ENCODE measurements at places on chromosomes 2 and 18.

DNA sequence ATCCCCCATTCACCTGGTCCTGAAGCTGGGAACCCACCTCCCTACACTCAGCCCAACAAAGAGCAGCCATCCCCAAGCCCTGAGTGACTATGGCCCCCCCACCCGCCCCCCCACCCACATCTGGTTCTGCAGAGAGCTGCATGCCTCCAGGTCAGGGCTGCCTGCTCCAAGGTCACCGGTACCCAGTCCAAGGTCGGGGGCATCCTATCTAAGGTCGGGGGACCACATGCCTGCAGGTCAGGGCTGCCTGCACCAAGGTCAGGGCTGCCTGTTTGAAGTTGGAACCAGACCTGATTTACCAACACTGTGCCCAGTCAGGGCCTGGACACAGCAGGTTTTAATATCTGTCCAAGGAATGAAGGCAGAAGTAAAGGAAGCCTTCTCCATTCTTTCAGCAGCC, 66.1 kb upstream of the GPC1 start:
- no peak for DNase-seq

GRCh38 chr18:515838-516237, 15.3 kb upstream of the COLEC12 start:
- no peak for DNase-seq

- DNase-seq: no peak
These were observed 143.3 kb upstream of the KLHL29 start for GRCh38 chr2:23241611-23242245.

DNA sequence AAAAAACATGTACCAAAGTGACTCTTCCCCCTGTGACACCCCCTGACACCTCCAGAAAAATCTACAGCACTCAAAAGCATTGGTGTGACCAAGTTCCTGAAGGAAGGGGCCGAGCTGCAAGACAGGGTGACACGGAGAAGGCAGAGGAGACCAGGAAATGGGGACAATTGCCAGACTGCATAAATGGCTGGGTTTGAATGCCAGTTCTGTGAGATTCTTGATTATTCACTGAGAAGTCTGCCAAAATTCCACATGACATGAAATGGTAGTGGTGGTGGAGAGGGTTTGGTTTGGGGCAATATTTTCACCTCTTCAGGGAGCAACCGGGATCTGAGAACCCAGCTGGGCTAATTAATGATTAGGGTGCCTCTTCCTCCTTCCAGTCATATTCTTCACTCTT, 178.5 kb downstream of the ARL4C start:
- no peak for DNase-seq

DNA sequence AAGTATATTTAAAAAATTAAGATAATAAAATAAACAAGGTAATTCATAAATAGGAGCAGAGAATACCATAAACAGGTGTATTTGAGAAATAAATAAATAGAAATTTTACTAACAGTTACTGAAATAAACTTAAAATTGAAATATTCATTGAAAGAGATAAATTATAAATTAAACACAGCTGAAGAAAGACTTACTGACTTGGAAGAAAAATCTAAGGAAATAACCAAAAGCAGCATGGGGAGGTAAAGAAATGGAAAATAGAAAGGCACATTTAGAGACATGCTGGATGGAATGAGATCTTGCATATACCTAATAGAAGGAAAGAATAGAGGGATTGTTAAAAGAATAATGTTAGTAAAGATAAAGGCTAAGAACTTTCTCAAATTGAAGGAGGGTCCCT, 96.3 kb downstream of the SOX11 start:
- no peak for DNase-seq

GRCh38 chr2:242034996-242035814, 165.7 kb downstream of the RTP5 start:
- peak; percentile 23 for DNase-seq

- no peak for DNase-seq
These were observed 7.9 kb downstream of the TMEM18 start for GRCh38 chr2:669323-669722.

DNA sequence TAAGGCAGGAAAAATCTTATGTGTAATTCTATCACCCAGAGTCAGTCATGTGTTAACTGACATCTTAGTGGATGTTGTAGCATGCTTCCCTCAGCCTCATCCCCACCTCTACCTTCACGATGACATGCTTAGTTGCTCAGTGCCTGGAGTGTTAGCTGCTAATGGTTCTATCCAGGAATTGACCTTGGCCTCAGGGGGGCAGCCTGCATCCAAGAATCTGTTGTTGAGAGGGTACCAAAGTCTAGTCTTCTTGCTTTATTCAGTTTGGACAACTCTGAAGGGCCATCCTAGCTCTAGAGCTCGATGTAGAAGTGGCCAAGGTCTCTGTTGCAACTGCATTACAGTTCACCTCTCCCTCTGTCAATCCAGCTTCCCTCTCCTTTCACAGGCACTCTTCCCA, 61.2 kb downstream of the ACYP2 start:
- DNase-seq: no peak

- DNase-seq: no peak
These were observed 153.4 kb downstream of the FAM161A start for GRCh38 chr2:61700464-61700863.

GRCh38 chr2:7479603-7480002, 562.4 kb downstream of the RNF144A start:
- DNase-seq: no peak

- DNase-seq: no peak
These were observed 134.5 kb downstream of the ASB1 start for GRCh38 chr2:238561230-238561629.

GRCh38 chr2:213429516-213429915, 145.3 kb downstream of the SPAG16 start:
- no peak for DNase-seq

GRCh38 chr2:130834931-130835765, 1.6 kb upstream of the ARHGEF4 start:
- DNase-seq: peak; percentile 61

DNA sequence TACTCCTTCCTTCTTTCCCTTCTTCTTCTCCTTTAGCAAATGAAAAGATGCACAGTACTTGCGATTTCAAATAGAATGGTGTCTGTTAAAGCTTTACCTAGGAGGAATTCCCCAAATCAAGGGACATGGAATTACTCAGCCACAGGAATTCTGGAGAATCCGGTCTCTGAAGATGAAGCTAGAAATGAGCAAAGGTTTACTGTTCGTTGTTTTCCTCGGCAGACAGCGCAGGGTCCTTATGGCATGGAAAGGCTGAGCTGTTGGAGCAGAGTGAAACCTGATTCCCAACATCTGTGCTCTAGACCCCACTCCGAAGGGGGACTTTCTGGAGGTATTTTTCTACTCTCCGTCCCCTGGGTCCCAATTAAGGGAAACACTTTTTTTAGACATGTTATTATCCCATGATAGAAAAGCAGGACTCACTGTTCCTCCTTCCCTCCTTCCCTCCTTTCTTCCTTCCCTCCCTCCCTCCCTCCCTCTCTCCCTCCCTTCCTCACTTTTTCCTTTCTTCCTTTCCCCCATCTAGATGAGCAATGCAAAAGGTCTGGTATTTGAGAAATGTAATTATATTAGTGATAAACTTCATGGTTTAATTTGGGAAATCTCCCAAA, 47.1 kb downstream of the CDCA7 start:
- DNase-seq: no peak

DNA sequence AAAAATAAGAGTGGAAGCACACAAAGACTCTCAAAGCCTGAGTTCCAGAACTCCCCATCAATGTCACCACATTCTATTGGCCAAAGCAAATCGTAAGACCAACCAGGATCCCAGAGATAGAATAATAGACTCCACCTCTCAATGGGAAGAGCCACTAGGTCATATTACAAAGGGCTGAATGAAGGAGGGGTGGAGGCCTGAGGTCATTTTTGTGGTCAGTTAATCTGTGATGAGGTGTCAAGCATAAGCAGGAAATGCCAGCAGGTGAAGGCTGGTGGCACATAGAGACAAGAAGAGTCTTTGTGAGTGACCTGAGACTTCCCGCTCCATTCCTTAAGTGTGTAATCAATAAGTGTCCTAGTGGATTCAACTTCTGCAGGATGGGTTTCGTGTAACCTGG, 144.3 kb downstream of the TFCP2L1 start:
- DNase-seq: no peak

DNA sequence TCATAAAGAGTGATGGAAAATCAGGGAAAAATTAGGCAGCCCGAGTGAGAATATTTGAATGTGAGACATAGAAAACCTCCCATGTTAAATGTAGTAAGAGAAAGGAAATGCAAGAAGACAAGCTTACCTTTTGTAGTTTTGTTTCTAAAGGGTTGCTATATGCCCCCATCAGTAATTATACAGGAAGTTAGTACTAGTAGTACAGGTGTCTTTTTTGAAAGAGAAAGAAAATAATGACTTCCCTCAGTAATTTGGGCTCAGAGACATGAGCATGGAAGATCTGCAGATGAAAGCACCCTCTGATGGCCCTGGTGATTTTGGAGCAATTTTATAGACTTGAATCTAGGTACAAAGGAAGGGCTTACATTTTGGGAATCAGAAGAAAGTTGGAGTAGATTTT, 80.8 kb downstream of the RHBDD1 start:
- no peak for DNase-seq

- no peak for DNase-seq
These were observed 593.9 kb upstream of the NETO1 start for GRCh38 chr18:73461780-73462059.

DNA sequence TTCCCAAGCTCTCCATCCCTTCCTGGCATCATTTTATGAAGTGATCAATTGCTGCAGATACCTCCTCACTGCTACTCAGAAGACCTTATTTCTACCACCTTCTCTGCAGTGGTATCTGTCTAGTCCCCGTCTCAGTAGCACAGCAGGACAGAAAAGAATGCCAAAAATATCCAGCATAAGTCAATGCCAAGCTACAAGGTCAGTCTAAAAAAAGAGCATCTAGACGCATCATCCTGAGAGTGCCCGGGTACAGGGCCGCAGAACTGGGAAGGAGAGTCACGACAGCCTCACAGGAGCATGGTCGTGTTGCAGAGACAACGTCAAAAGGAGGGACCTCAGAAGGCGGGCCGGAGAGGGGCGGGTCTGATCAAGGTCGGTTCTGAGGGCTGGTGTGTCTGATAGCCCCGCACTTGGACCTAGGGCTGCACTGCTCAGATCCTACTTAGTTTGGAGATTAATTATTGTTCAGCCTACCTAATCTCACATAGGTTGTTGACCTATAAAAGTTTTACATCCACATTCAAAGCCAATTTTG, 24.3 kb upstream of the SNTG2 start:
- DNase-seq: no peak

DNA sequence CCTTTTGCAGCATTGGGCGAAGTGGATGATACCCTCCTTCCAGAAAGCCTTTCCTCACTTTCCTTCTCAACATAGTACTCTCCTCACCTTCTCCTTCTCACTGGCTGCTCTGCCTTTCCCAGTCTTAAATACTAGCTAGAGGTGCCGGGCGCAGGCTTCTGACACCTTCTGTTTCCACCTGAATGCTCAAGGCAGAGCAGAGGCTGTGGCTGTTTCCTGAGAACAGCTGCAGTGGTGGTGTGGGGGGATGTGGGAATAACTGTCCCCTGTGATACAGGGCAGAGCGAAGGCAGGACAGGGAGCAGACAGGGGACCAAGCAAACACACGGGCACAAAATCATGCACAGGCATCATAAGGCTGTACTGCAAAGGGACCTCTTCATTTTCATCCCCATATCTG, 303.1 kb downstream of the SS18 start:
- no peak for DNase-seq

- DNase-seq: no peak
These were observed 437.5 kb upstream of the NXPH2 start for GRCh38 chr2:139217641-139218040.

DNA sequence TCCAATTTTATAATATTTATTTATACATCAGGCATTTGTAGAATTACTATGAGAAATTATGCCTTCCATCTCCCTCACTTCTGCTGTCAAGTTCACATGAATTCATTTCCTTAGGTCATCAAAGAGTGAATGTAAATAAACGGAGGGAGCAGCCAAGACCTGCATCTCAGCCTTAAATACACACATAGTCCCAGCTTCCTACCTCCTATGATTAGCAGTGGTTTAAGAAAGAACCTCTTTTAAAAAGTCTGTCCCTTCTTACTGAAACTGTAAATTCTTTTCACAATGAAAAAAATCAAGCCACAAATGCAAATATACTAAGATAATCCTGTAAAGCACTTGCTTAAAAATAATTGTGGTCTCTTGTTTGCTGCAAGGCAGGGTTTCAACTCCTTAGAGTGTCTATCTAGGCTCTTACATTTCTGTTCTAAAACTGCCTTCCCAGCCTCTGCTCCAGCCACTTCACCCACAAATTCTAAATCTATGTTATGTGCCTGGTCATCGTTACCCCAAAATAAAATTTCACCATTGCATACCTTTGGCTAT, 532.7 kb upstream of the FSHR start:
- DNase-seq: no peak

GRCh38 chr2:15337996-15338666, 223.0 kb downstream of the NBAS start:
- no peak for DNase-seq

- DNase-seq: peak; percentile 82
These were observed 291.9 kb upstream of the TRIB2 start for GRCh38 chr2:12424809-12425208.

DNA sequence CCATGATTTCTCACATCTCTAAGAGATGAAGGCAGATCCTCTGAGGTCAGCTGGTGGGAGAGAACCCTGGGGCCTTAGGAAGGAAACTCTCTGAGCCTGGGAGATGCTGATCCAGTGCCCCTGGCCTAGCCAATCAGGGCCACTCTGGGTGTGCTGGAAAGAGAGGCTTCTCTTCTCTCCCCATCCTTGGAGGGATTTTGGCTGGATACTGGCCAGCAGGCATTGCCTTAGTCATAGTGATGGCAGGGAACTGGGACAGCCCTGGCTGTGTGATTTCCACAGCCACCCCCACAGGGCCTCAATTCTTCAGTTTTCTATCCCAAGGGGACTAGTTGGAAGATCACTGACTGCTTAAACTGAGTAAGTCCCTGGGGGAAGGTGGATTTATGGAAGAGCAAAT, 26.6 kb upstream of the PLB1 start:
- DNase-seq: no peak

DNA sequence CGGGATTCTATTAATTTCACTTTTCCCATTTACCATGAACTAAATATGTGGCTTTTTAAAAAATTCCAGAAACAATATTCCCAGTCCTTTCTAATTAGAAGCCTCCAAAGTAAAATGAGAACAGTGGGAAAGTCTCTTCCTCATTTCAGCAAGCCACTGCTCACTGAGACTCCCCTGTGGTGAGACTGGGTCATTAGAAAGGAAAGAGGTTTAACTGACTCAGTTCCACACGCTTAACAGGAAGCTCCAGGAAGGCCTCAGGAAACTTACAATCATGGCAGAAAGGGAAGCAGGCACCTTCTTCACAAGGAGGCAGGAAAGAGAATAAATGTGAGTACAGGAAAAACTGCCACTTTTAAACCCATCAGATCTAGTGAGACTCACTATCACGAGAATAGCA, 258.9 kb upstream of the CHAC2 start:
- no peak for DNase-seq

- peak; percentile 95 for DNase-seq
These were observed at the start of gene GNAL for GRCh38 chr18:11688972-11689668. GNAL (plus strand) TSS chr18:11689264; CDS start chr18:11689564, 300 bp downstream.

GRCh38 chr2:108565778-108566375, 31.6 kb downstream of the LIMS1 start:
- DNase-seq: no peak

GRCh38 chr2:28390241-28390745, 2.4 kb upstream of the FOSL2 start:
- DNase-seq: peak; percentile 98

- peak; percentile 87 for DNase-seq
These were observed 24.2 kb upstream of the CASP8 start for GRCh38 chr2:201235860-201236811.

GRCh38 chr2:199458009-199458805, 468 bp upstream of the SATB2 start:
- peak; percentile 82 for DNase-seq
